ENCODE measurements at places on chromosomes 2 and 18.

DNA sequence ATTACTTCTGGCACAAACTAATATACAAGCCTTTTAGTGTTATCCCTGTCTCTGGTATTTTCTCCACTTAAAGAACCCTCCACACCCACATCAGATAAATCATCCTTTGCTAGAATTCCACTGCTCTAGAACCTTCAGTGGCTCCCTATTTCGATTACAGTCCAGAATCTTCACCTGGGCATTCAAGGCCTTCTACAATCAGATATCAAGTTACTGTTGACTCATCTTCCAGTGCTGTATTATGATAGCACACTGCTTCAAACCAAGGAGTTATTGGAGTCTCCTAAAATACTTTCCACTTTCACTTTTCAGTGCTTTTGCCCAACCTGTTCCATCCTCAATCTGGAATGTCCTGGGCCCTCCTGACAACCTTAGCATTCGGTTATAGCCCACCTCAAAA, 3.4 kb downstream of the CGREF1 start:
- H3K4me1 ChIP-seq, result peaks cover 6% of the 10 kb centered on the region
- no peak for DNase-seq
- peaks cover 2% of the 10 kb centered on the region for H3K36me3 ChIP-seq
- no peak overlapping the region for H3K4me3 ChIP-seq
- H3K27me3 ChIP-seq, result peaks cover 23% of the 10 kb centered on the region

DNA sequence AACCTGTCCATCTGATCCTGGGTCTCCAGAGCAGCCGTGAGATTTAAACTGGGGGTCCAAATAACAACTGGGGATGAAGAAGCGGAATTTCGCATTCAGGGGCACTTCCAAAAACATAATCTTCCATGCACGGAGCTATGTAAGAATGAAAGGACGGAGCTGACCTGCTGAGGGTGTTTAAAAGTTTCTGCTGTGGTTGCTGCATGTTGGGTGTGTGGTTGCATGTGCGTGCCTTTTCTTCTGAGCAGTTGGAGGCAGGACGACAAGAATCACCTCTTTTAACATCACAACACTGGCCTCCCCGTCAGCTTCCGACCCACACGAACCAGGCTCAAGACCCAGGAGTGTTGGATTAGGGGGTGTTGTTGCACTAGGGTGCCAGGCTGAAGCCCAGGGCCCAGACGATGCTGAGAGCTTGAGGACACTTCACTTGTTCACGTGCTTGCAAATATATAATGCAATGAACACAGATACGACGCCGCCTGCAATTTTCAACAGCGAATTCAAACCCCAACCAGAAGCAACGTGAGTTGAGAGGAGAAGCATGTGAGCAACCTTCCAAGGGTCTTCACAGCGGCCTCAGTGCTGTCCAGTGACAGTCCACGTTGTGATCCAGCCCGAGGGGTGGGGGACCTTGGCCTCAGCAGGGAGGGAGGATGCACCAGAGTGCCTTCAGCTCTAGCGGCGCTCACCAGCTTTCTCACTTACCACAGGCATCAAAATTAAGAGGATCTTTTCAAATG, 76.0 kb upstream of the SALL3 start:
- H3K4me3 ChIP-seq, result no peak overlapping the region
- DNase-seq, result no peak
- no peaks in the 10 kb centered on the region for H3K4me1 ChIP-seq
- no peaks in the 10 kb centered on the region for H3K36me3 ChIP-seq

GRCh38 chr2:173854840-173855239, 110.3 kb downstream of the SP3 start:
- H3K27me3 ChIP-seq, result peaks cover 4% of the 10 kb centered on the region
- H3K4me3 ChIP-seq, result no peak overlapping the region
- no peaks in the 10 kb centered on the region for H3K36me3 ChIP-seq
- H3K27ac ChIP-seq, result no peak overlapping the region

DNA sequence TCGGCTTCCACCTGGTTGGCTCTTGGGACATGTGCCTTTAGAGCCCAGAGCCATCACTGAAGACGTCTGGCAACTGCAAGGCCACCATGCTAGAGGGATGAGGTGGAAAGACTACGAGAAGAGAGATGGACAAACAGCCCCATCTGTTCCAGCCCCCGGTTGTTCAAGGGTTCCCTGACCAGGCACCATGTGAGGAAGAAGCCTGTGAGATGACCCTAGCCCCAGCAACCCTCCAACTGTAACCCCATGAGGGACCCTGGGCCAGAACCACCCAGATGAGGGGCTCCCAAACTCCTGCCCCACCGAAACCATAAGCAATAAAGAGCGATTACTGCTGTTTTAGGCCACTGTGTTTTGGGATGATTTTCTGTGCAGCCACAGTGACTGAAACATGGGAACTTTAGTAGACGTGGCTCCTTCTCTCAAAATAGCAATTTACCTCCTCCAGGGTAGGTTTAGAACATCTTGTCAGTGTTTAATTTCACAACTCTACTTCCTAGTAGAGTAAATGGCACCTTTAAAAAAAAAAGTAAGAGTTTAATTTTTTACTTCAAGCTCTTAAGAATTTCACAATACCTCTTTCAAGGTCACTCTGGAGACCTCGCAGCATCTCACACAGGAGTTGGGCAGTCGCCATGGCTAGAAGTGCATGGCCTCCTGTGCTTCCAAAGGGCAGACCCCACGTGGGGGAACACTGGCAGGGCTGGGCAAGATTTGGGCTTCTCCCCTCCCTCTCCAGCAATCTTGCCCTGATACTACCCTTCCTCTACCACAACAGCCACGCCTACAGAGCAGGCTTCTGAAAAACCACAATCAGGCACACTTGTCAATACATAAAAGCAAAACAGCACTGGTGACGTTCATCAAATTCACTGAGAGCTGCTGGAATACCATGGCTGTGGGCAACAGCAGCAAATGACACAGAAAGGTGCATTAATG, 48.8 kb downstream of the TMEM163 start:
- H3K4me3 ChIP-seq, result peak overlapping the region; percentile 71
- DNase-seq, result peak; percentile 61

DNA sequence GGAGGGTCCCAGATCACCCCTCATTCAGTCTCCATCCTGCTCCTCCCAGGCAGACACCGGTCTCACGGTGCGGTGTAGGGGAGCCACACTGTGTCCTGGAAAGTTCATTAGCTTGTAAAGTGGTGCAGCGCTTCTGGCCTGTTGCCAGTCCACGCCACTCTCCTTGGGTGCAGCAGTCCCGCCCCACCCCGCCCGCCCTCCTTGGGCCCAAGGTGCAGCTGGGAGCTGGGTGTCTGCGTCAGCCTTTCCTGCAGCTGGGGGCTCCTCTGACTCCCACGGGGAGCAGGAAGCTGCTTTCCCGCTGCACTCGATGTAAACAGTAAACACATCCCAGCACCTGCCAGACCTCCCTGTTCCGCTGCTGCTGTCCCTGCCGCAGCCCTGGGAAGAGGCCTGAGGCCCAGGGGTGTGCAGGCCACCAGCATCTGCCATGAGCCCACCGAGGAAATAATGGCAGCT, 53.8 kb upstream of the ASB18 start:
- H3K4me1 ChIP-seq, result no peaks in the 10 kb centered on the region
- peaks cover 4% of the 10 kb centered on the region for H3K27me3 ChIP-seq
- no peaks in the 10 kb centered on the region for H3K36me3 ChIP-seq
- DNase-seq, result no peak

DNA sequence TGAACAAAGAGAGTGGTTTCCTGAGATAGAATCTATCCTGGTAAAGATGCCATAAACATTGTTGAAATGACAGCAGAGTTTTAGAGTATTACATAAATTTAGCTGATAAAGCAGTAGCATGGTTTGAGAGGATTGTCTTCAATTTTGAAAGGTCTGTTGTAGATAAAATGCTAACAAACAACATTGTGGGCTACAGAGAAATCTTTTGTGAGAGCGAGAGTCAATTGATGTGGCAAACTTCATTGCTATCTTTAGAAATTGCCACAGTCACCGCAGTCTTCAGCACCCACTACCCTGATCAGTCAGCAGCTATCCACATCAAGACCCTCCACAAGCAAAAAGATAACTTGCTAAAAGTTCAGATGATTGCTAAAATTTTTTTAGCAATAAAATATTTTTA, 17.5 kb downstream of the VRK2 start:
- H3K36me3 ChIP-seq, result peaks cover 11% of the 10 kb centered on the region
- peaks cover 19% of the 10 kb centered on the region for H3K4me1 ChIP-seq

- no peak overlapping the region for H3K4me3 ChIP-seq
- H3K36me3 ChIP-seq, result peaks cover 31% of the 10 kb centered on the region
- H3K27me3 ChIP-seq, result no peaks in the 10 kb centered on the region
- no peak for DNase-seq
- no peaks in the 10 kb centered on the region for H3K4me1 ChIP-seq
These were observed 375.2 kb downstream of the ARHGAP15 start for GRCh38 chr2:143504397-143504796.
